Astrocyte of the cerebellum (primary cell): ENCODE measurements at places on chromosomes 11 and 22.

GRCh38 chr11:46216765-46217089 is 60.7 kb upstream of the CREB3L1 start:
- DNase-seq, result no peak

GRCh38 chr11:16393340-16393739 is 37.0 kb upstream of the SOX6 start:
- DNase-seq, result no peak

DNA sequence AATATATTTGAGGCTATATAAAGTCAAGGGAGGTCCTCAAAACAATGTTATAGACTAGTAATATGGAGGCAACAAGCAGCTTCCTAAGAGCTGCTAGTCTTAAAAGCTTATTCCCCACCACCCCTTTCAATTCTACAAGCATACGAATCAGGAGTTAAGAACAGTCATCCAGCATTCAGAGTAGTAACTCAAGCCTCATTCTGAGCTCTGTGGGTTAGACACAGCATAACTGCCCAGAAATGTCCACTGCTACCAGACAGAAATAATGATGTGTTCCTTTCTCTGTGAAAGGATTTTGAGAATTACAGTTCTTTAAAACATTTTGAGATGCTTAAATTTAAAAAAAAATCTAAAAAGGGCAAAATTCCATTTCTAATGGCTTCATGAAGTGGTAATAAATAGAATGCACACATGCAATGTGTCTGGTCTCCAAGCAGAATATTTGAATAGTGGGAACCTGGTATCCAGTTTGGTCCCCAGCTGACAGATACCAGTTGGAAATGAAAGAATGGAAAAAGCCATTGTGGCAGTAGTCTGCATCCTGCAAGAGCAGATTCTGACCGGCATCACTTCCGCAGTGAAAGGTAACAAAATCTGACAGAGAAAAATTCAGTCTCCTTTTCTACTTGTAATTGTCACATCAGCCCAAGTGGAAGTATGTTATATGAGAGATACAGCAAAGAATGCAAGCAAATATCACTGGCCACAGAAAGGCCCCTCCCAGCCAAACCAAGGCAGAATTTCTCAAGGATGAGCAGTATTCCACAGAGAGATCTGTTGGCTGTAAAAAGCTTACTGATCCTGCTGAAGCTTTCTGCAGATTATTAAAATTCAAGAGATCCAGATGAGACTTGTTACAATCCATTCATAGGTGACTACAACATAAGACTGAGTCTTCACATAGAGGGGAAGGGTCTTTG is 310.8 kb upstream of the PITPNB start:
- DNase-seq, result no peak

- DNase-seq, result no peak
Measured at GRCh38 chr11:65774525-65775306, 6.1 kb downstream of the AP5B1 start.

DNA sequence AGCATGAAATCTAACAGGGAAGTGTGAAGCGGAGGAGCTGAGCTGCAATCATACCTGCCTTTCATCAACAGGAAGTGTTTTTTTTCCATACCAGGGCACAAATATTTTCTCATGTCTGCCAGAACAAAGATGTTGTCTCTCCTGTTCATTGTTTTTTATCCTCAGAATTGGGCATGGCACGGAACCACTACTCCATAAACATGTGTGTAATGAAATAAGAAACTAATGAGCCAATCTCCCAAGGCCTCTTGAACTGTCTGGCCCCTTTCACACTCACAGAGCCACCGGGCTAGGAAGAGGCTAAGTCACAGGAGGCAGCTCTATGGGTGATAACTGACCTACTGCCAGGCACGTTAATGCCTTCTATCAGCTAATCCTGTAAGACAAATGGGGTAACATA is 124.4 kb downstream of the ETS1 start:
- DNase-seq, result no peak

DNA sequence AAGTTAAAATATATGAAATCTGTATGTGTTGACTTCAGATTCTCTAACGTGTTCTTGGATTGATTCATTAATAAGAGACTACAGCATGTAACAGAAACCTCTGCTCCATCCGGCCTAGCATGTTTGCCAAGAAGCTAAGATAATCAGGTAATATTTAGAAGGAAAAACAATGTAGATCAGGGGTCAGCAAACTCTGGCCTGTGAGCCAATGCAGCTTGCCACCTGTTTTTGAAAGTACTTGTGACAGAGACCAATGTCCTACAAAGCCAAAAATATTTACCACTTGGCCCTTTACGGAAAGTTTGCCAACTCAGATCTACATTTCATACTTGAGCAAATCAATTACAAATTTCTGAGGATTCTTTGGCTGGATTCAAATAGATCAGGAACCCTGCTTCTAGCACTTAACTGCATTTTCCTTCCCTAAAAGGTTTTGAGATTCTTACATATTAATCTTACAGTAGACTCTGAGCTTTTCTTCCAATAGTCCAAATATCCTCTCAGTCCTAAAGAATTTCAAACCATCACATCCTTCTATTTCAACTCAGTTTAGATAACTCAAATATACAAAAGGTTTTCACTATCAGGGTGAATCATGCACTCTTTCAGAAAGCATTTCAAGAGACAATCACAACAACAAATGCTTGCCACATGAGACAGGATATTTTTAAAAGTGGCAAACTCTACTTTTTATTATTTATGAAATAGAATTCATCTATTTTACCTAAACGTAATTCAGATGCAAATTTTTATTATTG is 29.5 kb downstream of the APOL5 start:
- DNase-seq, result no peak

- no peak for DNase-seq
Measured at GRCh38 chr11:109384873-109385272, 37.1 kb upstream of the C11orf87 start.

GRCh38 chr11:87063982-87064381 is 26.2 kb downstream of the TMEM135 start:
- DNase-seq, result no peak
